ENCODE measurements at places on chromosomes 6 and 20.

DNA sequence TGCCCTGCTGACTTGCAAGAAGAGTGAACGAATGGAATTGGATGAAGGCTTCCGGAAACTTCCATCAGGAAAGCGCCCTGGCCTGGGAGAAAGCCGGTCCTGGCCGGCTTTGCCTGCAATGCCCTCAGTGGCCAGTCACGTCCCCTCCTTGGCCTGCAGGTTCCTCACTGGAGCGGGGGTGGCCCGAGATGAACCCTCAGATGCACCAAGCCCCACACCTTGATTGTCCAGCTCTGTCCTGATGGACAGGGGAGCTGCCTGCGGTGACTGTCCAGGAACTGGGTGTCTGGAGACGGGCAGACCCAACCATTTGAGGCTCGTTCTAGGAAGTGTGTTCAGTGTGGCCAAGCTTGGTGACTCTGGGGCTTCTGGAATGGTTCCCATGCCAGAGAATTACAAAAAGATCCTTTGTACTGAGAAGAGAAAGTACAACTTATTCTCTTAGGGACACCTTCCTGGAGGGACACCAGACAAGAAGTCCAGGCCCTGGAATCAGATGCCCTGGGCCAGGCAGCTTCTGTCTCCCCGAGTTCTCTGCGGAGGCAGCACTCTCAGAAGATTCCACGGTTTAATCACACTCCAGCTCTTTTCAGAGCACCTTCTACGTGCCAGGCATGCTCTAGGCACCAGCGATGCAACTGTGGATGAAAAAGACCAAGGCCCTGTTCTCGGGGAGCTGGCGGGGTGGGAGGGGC lies 17.1 kb upstream of the SULF2 start:
- DNase-seq = no peak

- DNase-seq = peak; percentile 38
Observed at GRCh38 chr6:44002593-44003344, 124.5 kb downstream of the MRPL14 start.

DNA sequence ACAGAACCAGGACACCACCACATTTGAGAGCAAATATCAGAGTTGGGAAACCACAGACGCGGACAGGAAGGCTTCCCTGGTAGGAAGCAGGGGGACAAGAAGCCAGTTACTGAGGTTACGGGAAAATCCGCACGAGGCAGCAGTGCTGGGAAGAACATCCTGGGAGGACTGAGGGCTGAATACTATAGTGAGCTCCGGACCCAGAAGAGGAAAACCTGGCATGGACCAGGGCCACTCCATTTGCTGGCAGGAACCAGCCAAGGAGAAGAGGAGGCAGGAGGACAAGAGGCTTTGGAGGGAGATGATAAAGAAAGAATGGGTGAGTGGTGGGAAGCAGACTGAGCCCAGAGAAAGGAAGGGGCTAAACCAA lies 6.1 kb upstream of the DSN1 start:
- peak; percentile 70 for DNase-seq

- peak; percentile 26 for DNase-seq
Observed at GRCh38 chr6:125188037-125188436, 34.5 kb downstream of the TPD52L1 start.

GRCh38 chr6:85867595-85867994 lies 224.9 kb upstream of the SYNCRIP start:
- DNase-seq = no peak

DNA sequence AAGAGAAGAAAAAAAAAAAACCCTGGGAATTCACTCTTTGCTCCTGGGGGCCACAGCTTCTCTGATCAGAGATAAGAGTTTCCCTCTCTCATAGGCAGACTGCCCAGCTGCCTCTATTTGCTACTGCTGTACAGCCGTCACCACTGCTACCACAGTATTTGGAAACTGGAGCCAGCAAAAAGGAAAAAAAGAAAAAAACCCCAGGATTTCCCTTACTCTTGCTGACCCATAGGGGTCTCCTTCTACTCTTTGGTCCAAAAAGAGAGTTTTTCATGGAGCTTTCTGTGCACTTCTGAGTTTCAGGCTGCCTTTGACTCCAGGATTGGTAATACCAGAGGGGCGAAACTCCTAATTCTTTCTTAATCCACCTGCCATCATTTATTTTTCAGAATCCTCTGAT lies 89.7 kb downstream of the MDGA1 start:
- DNase-seq = peak; percentile 54

- no peak for DNase-seq
Observed at GRCh38 chr6:125944434-125944816, 12.1 kb upstream of the HINT3 start.

GRCh38 chr6:100258752-100259151 lies 206.0 kb downstream of the SIM1 start:
- DNase-seq = no peak

DNA sequence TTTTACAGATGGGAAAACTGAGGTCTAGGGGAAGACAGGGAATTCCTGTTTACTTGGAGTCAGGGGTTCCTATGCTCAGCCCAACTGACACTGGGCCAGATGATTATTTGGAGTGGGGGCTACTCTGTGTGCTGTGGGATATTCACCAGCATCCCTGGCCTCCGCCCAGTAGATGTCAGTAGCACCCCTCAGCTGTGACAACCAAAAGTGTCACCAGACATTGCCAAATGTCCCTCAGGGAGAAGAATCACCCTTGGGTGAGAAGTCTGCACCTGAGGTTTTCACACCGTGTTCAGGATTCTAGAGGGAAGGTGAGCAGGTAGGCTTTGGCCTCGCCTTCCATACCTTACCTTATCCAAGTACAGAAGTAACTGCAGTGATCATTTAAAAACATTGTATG lies 27.6 kb downstream of the CDH26 start:
- DNase-seq = no peak

- DNase-seq = no peak
Observed at GRCh38 chr6:125117818-125118217, 35.8 kb upstream of the TPD52L1 start.

DNA sequence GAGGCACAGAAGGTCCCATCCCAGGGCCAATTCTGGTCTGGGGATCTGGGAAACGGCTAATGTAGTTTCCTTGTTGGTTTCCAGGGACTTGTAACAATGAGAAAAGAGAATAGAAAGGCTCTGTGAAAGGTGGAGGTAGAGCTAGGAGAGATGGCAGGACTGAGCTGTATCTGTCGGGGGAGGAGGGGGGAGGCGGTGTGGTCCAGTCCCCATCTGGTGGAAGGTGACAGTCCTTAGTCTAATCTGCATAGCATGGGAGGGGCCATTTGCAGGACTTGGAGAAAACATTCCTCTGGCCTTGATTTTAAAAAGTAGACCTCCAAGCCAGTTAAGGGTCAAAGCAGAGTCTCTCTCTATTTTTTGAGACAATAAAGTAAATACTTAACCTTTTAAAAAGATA lies 137.1 kb downstream of the DNAH8 start:
- no peak for DNase-seq

DNA sequence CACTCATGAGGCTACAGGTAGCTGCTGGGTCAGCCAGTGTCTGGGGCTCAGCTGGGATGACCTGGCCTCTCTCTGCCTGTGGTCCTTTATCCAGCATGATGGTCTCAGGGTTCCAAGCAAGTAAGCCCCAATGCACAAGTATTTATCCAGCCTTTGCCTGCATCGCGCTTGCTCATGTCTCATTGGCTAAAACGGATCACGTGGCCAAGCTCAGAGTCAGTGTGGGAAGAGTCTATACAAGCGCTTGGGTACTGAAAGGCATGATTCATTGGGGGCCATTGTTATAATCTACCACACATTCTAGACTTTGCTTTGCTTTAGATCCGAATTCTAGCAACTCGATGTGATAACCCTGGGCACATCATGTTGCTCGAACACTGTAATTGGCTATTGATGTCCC lies 48.3 kb downstream of the PPP1R16B start:
- no peak for DNase-seq

DNA sequence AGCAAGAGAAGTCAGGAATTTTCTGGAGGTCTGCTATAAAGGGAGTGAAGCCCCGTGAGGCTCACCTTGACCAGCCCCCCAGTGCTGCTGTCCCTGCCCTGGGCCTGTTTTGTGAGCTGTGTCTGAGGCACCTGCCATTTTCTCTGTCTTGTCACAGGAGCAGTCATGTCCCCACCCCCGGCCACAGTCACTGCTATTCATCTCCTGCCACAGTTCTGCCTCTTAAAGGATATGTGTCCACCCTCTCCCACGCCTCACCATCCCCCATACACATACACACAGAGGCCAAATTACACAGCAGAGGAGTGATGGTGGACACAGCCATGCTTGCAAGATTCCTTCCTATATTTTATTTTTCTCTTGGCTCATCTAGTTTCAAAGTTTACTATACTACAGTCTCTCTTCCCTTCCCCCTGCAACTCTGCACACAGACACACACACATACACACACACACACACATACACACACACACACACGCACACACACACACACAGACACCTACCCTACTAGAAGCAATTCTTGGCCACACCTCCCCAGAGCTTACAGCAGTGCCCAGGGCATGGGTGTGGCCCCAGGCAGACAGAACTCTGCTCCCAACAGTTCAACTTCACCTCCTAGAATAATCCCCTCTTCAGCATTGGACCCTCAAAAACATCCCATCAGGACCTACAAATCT lies 68.7 kb upstream of the TAB2 start:
- no peak for DNase-seq

DNA sequence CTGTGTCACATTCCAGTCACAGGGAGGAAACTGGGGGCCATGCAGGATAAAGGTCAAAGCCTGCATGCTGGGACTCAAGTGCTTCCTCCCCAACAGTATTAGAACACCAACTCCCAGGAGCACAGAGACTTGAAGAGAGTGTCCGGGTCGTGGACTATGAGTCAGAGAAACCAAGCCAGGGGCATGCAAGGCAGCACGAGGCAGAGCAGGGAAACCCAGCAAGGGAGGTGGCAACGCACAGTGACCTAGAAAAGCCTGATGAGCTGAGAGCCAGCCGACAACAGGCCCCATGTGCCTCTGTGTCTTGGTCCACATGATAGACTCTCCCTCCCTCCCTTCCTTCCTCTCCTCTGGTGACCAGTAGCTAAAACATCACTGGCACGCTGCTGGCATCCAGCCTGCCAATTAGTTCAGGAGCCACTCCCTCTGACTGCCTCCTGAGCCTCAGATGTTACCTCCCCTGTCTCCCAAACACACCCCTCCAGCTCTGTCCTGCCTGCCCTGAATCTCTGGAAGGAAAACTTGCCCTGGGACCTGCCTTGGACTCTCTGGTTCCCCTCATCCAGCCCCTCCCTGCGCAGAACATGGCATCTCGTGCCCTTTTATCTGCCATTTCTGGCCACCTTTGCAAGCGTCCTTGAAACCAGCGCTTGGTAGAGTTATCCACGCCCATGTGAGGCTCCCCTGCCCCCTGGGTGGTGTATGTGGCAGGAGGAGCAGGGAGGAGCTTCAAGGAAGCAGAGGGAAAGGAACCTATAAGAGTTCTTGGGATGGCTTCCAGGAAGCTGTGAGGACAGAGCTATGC lies 16.2 kb upstream of the RNF39 start:
- DNase-seq = no peak

DNA sequence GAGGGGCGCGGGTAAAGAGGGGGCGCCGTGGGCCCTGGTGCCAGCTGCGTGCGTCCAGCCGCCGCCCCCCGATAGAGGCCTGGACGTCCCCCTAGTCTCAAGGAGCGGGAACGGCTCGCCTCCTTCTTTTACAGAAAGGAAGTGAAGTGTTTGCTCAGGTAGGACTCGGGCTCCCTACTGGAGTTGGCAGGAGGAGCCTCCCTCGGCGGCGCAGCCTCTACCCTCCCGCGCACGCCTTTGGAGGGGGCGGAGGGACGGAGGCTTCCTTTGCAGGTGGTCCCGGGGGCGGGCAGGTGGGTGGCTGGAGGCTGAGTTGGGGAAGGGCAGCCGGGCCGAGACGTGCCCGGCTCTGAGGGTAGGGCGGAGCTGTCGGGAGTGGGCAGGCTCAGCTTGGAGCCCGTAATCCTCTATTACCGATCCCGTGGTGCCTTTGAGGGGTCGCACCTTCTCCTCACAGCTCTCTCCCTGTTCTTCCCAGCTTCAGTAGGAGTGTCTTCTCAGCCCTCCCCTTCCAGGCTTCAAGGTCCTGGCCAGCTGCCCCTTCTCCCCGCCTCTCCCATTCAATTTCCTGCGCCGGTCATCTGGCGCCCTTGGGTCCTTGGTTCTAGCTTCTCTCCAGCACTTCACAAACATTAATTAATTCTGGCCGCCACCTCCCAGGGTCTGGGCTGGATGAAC lies 728 bp downstream of the ITPR3 start:
- peak; percentile 76 for DNase-seq

GRCh38 chr6:113649276-113649675 lies 207.9 kb upstream of the MARCKS start:
- DNase-seq = no peak

GRCh38 chr6:131976545-131977061 lies 25.4 kb upstream of the CCN2 start:
- DNase-seq = no peak

- DNase-seq = no peak
Observed at GRCh38 chr6:43013097-43013842, 476 bp downstream of the MEA1 start.

- DNase-seq = no peak
Observed at GRCh38 chr6:150767571-150768018, 97.9 kb upstream of the MTHFD1L start.

GRCh38 chr20:25148181-25148981 lies 47.1 kb upstream of the ENTPD6 start:
- peak; percentile 69 for DNase-seq

GRCh38 chr6:29035951-29036350 lies 9.0 kb downstream of the OR2W1 start:
- DNase-seq = no peak

- no peak for DNase-seq
Observed at GRCh38 chr20:63268671-63269439, 3.8 kb upstream of the ARFGAP1 start.

DNA sequence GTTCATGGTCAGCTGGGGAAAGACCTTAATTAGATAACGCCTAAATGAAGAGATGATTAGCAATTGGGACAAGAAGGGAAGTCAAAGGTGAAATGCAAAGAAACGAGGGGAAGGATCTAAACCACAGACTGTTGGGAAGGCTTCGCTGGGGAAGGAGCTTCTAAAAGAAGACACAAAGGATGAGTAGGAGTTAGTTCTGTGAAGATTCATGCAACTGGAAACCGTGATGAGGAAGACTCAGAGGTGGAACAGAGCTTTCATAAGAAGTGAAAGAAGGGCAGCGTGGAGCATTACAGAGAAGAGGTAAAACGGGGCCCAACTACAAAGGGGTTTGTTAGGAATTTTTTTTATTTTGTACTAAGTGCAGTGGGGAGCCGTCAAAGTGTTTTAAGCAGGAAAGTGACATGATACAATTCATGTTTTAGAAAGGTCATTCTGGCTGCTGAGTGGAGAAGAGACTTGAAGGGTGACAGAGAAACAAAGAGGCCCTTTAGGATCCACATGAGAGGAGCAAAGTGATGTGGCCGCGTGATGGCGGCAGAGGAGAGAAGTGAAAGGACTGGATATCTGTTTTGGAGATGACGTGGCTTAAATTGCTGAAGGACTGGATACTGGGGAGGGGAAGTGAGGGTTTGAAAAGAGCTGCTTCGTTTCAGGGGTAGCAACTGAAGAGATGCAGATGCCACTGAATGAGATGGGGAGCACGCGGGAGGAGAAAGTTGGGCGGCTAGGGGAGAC lies 33.6 kb downstream of the TTI1 start:
- DNase-seq = no peak

DNA sequence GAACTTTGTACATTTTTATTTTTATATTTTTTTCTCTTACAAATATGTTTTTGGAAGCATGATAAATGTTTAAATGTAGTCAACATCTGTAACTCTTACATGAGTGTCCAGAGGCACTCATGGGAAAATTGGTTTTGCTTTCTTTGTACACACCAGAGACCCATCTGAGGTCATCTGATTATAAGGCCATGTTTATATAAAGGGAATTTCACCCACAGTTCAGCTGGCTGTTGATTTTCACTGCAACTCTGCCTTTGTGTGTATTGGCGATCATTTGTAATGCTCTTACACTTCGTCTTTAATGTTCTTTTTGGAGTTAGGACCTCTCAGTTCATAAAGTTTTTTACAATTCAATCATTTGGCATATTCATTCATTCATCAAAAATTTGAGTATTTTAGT lies 28.1 kb downstream of the RIOK1 start:
- DNase-seq = no peak

Measured in cerebellar cortex (tissue), 1 donor.